Stimulated activated CD8-positive, alpha-beta memory T cell treated with anti-CD3 and anti-CD28 coated beads, Interleukin-4, amount 100 ng/mL, for 24 hours (primary cell): ENCODE measurements at places on chromosomes 6 and 20.

GRCh38 chr6:33286946-33287914 lies 1.8 kb downstream of the WDR46 start:
- DNase-seq: no peak

DNA sequence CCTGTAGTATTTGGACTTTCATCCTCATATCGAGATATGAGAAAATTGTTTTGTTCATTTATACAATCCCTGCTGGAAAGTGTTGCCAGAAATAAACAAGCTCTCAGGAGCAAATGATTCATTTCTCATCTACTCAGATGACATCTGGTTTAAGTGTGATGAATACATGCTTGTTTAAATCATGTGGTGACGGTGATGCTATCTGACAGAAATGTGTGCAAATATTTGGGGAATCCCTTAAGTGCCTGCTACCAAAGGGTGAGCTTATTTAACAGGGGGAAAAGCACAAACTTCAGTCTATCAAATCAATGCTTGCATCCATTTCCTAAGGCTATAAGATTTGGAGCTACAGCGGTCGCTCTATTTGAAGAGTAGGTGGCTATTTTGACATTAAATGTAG lies 368.3 kb upstream of the SASH1 start:
- DNase-seq: no peak

GRCh38 chr20:63854069-63854765 lies 7.1 kb upstream of the ABHD16B start:
- DNase-seq: no peak

- no peak for DNase-seq
Observed at GRCh38 chr6:108841377-108841855, 6.8 kb upstream of the ARMC2 start.

- DNase-seq: no peak
Observed at GRCh38 chr6:22372922-22373321, 76.1 kb upstream of the PRL start.

GRCh38 chr20:45087814-45088213 lies 13.1 kb downstream of the KCNS1 start:
- no peak for DNase-seq

GRCh38 chr20:19099596-19100545 lies 112.6 kb upstream of the SLC24A3 start:
- no peak for DNase-seq

GRCh38 chr20:1280195-1281102 lies 14.4 kb downstream of the SNPH start:
- no peak for DNase-seq

DNA sequence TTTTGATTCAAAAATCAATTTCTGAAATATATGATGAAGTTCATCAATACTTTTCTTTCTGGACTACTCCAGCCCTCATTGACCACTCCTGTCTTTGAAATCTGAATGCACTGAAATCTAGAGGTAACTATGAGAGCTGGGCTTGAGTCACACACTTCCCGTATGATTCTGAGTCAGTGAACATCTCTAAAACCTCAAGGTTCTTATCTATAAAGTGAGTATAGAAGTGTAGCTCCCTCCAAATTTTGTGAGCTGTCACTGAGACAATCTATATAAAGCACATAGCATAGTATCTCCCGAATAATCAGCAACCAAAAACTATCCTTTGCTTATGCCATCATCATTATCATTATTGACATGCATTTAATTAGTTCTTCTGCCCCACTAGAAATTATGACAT lies 182.4 kb downstream of the TSHZ2 start:
- DNase-seq: no peak

DNA sequence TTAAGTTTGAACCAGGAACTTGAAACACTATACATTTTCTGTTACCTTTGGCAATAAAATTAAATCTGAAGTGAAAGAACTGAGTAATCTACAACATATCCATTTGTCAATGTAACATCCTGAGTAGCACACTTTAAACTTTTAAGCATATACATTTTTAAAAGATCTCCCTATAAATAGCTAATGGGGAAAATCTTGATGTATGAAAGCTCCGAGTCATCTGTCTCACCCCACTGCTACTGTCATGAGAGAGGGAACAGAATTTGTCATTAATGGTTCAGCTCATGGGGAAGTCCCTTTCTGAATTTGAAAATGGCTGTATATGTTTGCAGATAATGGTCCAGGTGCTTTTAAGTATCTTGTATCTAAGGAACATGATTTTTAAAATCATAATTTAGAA lies 55.2 kb upstream of the NOX3 start:
- DNase-seq: no peak

DNA sequence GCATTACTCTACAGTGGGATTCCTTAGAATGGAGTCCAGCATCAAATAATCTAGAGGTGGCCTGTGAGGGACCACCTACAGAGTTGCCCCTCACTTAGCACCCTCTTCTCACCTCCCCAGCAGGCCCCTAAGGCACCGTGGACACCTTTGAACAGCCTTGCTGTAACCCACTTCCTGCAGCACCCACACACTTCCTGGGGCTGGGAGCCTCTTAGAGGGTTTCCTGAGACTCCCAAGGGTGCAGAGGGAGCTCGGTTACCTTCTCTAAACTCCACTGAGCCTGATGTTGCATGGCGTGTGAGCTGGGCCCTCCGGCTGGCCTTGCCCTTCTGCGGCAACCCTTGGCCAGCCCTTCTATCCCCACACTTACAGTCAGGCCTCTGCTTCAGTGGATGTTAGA lies 7.3 kb upstream of the SIRPG start:
- peak; percentile 45 for DNase-seq
